ENCODE measurements at places on chromosomes 5 and 9. TPM values are rescaled to one million over a fixed set of nuclear protein-coding genes. Genes with fewer than 3 reads are reported as not detected.

- no peaks in the 10 kb centered on the region for H3K27me3 ChIP-seq
- H3K27ac ChIP-seq, result peak overlapping the region; percentile 41
- H3K36me3 ChIP-seq, result no peaks in the 10 kb centered on the region
- H3K4me3 ChIP-seq, result no peak overlapping the region
Observed at GRCh38 chr9:2126331-2126803, 111.2 kb downstream of the SMARCA2 start.

GRCh38 chr5:140301136-140301535 lies 1.8 kb downstream of the PFDN1 start:
- peaks cover 7% of the 10 kb centered on the region for H3K4me1 ChIP-seq
- no peaks in the 10 kb centered on the region for H3K36me3 ChIP-seq
- H3K27me3 ChIP-seq, result no peaks in the 10 kb centered on the region
- peak overlapping the region; percentile 29 for H3K27ac ChIP-seq

GSN gene
- polyA plus RNA-seq, result 51.5 TPM

NR2F1-AS1 gene
- 56.7 TPM for polyA plus RNA-seq

Measured in left lung (tissue), 14 donors.